ENCODE measurements at places on chromosomes 13 and 19. TPM values are rescaled to one million over a fixed set of nuclear protein-coding genes. Genes with fewer than 3 reads are reported as not detected.

GRCh38 chr19:2252797-2253105, 3.5 kb downstream of the JSRP1 start:
- DNase-seq: no peak

DNA sequence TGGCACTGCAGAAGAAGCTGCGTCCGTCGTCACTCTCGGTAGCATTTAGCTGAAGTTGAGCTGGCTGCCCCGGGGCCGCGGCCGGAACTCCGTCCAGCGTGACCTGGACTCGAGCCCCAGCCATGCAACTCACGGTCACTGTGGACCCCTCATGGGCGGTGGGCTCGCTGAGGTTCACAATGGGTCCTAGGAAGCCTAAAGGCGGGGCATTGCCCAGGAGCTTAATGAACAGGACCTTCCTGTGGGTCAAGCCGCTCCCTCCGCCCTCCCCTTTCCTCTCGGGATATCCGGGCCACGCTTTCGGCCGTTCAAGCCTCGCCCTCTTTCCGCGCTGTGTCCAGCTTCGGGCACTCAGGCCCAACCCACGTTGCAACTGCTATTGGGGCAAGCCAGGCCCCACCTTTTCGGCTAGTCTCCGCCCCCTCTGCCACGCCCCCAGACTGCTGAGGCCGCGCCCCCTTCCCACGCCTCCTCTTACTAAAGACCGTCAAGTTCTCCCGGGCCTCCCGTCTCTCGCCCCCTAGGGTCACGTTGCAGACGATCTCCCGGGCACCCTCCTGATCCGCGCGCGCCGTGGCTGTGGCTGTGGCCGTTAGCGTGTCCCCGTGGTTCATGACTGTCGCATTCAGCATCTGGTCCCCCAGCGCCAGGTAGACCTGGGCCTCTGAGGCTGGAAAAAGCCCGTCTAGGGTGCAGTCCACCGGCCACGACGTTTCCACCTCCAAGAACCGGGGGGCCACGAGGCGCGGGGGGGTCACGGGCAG, 1.4 kb upstream of the RAVER1 start:
- peak; percentile 94 for DNase-seq

The STARD13 gene
- total RNA-seq: 1.2 TPM

DNA sequence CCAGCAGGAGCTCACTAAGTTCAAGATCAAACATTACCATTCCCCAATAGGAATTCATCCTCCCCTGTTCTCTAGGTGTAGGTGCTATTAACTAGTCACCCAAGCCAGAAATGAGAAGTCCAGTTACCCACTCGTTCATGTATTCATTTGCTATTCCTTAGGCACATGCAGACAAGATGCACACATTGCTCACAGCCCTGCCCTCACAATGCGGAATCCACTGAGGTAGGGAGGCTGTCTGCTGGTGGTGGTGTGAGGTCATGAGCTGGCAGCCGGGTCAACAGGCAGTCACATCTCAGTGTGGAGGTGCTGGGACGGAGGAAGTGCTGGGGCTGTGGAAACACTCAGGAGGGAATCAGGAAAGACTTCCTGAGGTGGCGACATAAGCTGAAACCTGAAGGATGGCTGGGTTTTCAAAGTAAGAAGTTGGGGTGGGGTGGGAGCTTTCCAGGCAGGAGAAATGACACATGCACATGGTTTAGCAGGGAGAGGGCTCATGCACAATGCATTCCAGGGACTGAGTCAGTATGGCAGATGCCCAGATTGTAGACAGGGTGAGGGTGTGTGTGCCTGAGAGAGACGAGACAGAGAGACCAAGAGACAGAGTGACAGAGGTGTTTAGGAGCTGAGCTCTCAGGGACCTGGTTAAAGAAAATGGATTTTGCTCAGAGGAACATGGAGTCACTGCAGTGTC, 117.6 kb downstream of the USP12 start:
- no peak for DNase-seq

The PSG11 gene
- not detected for total RNA-seq

DNA sequence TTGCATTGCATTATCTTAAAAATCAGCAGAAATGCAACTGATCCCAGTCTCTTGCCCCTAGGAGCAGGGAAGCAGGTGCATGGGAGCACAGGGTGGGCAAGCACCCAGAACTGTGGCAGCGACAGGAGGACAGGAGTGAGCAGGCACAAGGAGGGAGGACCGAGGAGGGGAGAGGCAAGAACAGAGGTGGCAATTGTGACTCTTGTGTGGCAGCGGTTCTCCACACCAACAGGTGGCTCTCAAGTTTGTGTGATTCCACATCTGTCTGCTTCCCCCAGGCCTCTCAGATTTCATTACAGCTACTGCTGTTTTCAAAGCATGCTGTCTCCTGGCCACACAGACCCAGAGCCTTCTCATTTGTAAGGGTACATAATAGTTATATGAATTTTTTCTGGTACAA, 108.5 kb downstream of the STK24 start:
- DNase-seq: no peak

The RUBCNL gene
- 0.14 TPM for total RNA-seq

- DNase-seq: no peak
Measured at GRCh38 chr19:44894052-44894400, 3.0 kb downstream of the TOMM40 start.

The ZNF880 gene
- total RNA-seq: 12.7 TPM

DNA sequence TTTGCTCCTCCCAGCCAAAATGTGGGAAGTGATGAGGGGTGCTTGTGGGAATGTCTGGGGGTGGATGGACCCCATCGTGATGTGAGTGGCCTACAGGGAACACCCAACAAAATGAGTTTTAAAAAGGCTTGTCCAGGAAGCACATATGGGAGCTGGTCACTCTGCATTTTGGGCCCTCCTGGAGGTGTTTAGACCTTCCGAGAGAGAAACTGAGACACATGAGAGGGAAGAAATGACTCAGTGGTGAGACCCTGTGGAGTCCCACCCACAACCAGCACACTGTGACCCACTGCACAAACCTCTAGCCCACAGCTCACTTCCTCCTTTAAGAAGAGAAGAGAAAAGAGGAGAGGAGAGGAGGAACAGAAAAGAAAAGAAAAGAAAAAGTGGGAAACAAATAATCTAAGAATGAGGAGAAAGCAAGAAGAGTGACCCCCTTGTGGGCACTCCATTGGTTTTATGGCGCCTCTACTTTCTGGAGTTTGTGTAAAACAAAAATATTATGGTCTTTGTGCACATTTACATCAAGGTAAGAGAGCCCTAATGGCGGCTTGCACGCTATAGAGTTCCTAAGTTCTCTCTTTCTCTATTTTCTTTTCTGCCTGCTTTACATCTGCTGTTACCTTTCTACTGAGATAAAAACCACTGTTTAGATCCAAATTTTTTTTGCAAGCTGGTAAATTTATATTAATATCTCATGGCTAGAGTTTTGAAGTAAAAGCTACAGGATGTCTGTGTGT, 13.3 kb upstream of the LILRB1 start:
- no peak for DNase-seq

The TMEM145 gene
- 18.7 TPM for total RNA-seq

The ERCC5 gene
- 43.3 TPM for total RNA-seq

The MCEMP1 gene
- total RNA-seq: not detected

DNA sequence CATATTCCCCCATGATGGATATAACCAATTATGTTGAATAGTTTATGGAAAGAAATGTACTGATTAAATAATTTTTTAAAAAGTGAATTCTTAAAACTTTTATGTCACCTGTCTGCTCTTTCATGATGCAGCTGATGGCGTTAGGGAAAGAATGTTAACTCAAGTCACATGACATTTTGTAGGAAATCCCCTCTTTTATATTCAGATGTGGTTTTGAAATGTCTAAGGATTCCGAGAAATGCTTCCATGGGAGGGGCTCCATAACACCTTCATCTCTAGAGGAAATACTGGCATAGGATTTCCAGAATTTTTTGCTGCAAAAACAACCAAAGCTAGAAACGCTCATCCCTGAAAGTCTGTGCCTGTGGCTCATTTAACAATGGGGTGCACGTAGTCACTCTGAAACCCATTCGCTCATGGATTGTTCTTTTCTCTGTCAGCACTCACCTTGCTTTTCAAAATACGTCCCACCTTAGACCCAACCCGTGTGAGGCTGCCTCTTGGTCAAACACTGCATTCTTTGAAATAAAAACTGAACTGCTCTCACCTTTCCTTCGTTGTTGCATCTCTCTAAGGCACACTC, 288.9 kb downstream of the SHISA2 start:
- DNase-seq: no peak

- no peak for DNase-seq
Measured at GRCh38 chr13:90680826-90681225, 666.7 kb upstream of the MIR17HG start.

The KLK10 gene
- not detected for total RNA-seq

GRCh38 chr19:38577826-38578225, 39.9 kb downstream of the MAP4K1 start:
- DNase-seq: no peak

DNA sequence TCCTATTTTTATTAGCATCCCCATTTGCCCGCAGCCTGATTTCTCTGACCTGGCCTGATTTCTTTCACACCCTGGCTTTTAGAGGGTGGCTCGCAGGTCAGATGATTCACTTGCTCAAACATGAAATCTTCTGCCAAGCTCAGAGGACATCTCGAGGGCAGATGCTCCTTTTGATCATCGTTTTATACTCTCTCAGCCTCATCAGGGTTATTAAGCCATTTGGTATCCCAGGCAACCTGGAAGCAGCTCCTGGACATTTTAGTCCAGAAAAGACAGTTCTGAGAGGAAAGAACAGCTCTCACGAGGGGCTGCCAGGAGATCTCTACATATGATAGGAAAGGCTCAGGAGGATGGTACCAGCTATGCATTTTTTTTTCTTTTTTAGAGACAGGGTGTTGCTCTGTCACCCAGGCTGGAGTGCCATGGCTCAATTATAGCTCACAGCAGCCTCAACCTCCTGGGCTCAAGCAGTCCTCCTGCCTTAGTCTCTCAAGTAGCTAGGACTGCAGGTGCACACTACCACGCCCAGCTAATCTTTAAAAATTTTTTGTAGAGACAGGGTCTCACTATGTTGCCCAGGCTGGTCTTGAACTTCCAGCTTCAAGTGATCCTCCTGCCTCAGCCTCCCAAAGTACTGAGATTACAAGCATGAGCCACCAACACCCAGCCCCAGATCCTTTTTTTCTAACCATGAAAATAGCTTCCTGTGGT, 165.4 kb downstream of the KATNAL1 start:
- no peak for DNase-seq

DNA sequence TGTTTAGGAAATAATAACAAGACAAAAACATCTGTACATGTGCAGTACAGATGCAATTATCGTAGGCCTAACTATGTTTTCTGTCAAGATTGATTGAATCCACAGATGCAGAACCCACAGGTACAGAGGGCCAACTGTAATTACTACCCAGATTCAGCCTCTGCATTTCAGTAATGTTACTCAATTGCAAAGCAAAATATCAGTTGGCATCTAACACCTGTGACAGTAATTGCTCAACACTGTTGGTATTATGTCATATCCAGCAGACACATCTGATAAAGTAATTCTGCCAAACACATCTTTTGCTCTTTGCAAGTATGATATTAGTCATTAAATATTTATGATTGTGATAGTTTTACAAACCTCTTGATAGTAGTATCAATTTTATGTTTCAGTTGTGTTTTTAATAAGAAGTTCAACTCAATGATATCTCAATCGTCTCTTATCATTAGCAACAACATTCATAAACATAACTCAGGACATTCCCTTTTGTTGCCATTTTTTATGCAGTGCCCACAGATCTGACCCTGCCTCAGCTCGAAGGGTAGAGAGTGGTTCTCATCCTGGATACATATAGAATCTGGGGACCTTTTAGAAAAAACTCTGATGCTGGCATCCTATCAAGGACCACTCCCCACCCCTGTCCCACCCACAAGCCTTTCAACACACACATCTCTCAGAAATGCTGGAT, 104.7 kb downstream of the MYCBP2 start:
- no peak for DNase-seq

DNA sequence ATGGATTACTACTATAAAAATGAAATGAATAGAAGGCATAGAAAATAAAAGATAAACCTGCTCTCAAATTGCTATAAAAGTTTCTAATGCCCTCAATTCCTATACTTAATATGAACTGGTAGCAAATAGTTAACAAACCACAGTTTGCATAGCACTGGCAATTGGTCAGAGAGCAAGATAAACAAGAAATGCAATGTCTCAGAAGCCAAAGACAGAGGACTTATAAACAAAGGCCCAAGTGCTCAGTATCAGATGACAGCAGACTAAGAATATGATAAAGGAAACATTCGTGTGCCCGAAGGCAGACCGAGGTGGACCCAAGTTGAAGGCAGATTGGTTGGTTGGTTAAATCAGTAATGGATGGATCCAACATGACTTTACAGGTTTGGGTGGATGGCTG, 50.6 kb downstream of the IPO5 start:
- DNase-seq: no peak

- no peak for DNase-seq
Measured at GRCh38 chr19:51448411-51449016, 9.7 kb downstream of the SIGLEC8 start.

DNA sequence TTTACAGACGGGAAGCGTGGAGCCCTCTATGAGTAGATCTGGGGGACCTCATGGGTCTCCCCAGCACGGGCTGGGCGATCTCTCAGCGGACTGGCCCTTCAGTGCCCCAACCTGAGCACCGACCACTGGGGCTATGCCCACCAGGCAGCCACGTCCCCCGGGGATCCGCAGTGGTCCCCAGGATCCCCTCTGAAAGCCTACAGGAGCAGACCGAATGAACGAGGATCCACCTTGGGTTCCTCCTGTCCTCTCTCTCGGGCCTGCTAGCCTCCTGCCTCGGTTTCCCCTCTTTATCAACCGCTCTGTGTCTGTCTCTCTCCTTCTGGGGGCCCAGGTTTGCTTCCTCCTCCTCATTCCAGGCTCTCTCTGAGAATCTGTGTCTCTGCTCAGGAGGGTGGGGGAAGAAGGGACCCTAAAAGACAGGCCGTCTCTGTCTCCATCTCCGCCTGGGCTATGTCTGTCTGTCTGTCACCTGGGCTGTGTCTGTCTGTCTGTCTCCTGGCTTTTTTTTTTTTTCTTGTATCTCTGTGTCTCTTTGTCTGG, 2.0 kb upstream of the MEIS3 start:
- no peak for DNase-seq

GRCh38 chr13:98575904-98576199, 1.1 kb downstream of the STK24 start:
- no peak for DNase-seq

Data from Karpas-422 (cell line).